Large intestine (tissue), 12 donors: ENCODE measurements at places on chromosomes 2 and 18. TPM values are rescaled to one million over a fixed set of nuclear protein-coding genes. Genes with fewer than 3 reads are reported as not detected.

GRCh38 chr2:50591642-50592041 is 440.3 kb downstream of the NRXN1 start:
- DNase-seq: no peak

GRCh38 chr2:207718521-207718920 is 7.1 kb downstream of the CCNYL1 start:
- no peak for DNase-seq

- DNase-seq: peak; percentile 27
These were observed 38.3 kb downstream of the SFXN5 start for GRCh38 chr2:73033142-73033765.

DNA sequence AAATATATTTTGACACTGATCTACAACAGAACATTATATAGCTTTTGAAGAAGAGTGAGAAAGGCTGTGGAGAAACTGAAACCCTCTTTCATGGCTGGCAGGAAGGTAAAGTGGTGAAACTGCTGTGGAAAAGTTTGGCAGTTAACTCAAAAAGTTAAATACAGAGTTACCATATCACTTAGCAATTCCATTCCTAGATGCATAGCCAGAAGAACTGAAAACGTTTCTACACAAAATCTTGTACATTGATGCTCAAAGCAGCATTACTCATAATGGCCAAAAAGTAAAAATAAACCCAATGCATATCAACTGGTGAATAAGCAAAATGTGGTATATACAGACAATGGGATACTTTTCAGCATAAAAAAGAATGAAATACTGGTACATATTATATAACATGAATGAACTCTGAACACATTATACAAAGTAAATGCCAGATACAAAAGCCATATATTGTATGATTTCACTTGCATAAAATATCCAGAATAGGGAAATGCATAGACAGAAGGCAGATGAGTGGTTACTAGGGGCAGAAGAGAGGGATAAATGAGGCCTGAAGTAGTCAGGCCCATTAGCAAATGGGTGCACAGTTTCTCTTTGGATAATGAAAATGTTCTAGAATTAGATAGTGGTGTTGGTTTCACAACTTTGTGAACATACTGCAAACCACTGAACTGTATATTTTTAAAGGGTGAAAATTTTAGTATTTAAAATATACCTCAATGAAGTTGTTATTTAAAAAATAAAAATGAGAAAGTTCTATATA is 114.3 kb downstream of the DYM start:
- no peak for DNase-seq

- no peak for DNase-seq
These were observed 129.0 kb upstream of the REG3G start for GRCh38 chr2:78896536-78896935.

DNA sequence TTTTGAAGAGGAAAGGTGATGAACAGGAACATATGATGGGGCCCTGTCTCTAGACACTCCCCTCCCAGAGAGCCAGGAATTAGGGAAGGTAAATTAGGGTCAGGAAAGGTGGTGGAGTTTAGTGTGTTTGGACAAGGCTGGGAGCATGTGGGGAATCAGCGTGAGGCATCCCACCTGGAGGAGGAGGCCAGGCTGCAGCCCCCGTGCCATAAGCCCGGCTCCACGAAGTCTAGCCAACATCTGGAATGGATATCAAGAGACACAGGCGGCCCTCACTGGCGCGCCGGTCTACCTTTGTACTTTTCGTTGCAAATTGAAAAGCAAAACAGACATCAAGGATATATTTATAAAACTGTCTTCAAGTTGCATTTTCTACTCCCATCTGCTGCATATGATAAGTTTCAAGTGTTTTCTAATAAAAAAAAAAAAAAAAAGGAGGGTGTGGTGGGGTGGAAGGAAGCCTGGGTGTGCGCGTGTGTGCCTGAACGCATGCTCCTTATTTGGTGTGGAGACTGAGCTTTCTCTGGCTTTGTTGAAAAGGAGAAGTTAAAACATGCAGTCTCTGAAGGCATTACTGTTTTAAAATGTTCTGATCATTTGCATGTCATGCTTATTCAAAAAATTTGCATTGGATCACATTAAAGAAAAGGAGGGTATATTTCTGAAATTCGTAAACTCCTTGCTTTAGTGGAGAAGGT is 546.7 kb upstream of the ID2 start:
- no peak for DNase-seq

DNA sequence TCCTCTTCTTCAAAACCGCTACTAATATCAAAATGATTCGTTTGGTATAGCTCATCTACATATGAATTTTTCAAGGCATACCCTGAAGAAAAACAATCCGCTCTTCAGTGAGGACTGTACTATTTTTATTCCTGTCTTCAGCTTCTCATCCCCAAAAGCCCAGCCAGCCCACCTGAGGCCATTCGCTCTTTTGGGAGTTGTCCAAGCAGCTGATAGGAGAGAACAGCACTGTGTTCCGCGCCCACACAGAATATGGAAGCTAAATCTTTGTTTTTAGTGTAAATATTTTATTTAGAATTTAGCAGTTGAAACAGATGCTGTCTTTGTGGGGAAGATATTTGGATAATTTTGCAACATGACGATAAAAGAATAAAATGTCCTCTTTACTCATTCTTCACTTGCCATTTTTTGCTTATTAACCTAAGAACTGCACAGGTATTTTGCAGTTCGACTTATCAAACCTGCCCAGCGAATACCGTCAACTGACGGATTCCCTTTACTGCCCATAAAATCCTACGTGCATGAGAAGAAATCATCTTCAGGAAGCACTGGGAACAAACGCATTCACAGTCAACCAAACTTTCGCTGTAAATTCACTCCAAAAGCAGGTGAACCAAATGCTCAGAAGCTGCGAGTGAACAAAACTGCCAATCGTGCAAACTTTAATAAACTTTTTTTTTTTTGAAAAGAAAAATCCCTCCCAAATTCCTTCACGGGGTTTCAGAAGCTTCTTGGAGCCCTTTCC is 3.4 kb downstream of the ZNF521 start:
- DNase-seq: no peak

DNA sequence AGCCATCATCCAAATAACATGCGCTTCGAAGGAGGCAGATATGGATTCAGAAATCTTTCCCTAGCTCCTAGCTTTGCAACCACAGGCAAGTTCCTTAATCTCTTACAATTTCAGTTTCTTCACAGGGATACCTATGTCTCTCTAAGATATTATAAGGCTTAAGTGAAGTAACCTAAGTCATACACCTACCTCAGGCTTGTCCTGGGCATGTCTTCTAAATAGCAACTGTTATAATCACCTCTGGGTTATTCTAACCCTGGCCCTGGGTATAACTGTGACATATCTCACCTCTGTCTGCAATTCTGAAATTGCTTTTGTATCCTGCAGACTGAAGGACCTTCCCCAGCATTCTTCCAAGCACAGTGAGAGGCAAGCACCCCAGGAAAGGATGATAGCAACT is 8.3 kb upstream of the TBC1D8 start:
- DNase-seq: no peak

GRCh38 chr2:145743011-145743410 is 1223.1 kb upstream of the ZEB2 start:
- DNase-seq: no peak

GRCh38 chr2:143503280-143503679 is 374.1 kb downstream of the ARHGAP15 start:
- DNase-seq: no peak

GRCh38 chr18:21179590-21180220 is 62.3 kb upstream of the GREB1L start:
- peak; percentile 28 for DNase-seq

DNA sequence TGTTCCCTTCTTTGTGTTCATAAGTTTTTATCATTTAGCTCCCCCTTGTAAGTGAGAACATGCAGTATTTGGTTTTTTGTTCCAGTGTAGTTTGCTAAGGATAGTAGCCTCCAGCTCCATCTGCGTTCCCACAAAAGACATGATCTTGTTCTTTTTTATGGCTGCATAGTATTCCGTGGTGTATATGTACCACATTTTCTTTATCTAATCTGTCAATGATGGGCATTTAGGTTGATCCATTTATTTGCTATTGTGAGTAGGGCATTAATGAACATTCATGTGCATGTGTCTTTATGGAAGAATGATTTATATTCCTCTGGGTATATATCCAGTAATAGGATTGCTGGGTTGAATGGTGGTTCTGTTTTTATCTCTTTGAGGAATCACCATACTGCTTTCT is 33.4 kb downstream of the CARF start:
- DNase-seq: no peak

DNA sequence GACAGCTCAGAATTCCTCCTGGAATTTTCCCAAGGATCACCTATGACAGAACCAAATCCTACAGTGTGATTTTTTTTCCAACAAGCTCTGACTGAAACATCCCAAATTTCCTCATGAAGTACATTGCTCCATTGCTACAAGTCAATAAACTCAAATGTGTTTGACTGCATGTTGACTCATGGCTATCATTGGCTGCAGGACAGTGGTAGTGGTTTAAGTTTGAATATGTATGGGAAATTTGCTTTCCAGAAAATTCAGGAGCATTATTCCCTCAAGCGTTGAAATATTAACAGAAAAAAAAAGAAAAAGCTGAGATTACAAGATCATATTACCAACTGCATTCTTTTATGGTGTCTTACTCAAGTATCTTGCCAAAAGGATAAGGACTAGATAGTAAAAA is 402.8 kb upstream of the DSEL start:
- DNase-seq: no peak

GRCh38 chr2:129609224-129609623 is 370.2 kb upstream of the RAB6C start:
- DNase-seq: no peak

DNA sequence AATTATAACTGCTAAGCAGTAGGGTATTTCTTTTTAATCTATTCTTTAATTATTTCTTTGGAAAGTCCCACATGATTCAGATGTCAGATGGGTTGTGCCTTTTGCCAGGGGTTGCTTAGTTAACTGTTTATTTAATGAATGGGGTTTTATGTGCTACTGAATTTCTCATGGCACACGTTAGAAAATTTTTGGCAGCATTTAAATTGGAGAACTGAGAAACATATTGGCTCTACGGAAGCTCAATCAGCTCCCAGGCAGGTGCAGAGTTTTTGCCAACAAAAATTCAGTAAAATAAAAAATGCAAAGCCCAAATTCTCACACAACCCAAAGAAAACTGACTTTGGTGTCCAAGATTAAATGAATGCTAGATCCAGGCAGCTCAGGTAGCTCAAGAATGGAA is 467.2 kb downstream of the NRXN1 start:
- DNase-seq: no peak

DNA sequence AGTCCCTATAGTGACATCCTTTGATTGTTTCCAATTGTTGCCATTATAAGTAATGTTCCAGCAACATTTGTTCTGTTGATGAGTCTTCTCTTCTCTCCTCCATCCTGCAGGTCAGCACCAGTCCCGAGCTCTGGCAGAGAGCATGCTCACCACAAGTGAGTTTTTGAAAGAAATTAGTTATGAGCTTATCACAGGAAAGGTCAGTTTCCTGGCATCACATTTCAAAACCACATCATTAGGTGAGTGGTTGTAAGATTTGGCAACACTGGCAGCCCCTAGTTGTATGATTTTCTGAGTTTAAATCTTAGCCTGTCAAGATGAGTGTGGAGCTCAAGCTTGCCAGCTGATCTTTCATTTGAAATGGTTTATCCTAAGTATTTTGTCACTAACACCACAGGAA is 149.6 kb downstream of the ESCO1 start:
- DNase-seq: no peak

GRCh38 chr2:43481927-43482542 is 113.8 kb downstream of the THADA start:
- DNase-seq: no peak

DNA sequence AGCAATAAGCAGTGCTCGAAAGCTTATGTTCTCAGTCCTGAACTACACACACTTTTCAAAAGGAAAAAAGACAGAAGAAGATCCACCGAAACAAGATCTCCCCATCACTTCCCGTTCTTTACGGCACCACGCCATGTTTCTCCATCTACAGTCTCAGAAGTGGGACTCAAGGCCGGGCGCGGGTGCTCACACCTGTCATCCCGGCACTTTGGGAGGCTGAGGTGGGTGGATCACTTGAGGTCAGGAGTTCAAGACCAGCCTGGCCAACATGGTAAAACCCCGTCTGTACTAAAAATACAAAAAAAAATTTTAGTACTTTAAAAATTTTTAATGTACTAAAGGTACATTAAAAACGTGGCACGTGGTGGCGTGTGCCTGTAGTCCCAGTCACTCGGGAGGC is 31.2 kb downstream of the ZNF516 start:
- DNase-seq: no peak

DNA sequence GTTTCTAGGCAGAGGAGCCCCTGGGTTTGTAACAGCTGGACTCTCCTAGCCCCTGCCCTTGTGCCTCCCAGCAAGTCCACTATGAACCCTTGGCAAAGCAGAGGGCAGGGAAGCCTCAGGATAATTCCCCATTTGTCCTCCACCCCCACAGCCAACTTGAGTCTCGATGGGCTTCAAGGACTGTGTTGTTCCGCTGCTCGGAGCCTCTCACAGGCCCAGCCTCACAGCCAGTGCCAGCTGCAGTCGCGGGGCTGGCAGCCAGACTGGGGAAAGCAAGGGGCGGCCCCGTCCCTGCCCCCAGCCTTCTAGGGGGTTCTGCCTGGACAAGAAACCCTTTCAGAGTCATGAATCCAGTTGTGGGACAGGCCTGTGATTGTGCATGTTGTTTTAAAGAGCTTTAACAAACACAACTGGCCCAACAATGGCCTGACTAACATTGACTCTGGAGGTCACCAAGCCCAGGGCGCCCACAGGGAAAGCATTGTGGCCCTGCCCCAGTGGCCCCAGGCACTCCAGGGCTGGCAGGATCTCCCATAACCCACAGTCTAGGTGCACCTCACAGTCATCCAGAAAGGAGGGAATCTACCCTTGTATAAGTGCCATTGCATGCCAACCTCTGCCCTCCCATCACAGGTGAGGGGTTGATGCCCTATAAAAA is 71.8 kb upstream of the DAPL1 start:
- no peak for DNase-seq

GRCh38 chr2:134218414-134218813 is 35.5 kb upstream of the MGAT5 start:
- no peak for DNase-seq

DNA sequence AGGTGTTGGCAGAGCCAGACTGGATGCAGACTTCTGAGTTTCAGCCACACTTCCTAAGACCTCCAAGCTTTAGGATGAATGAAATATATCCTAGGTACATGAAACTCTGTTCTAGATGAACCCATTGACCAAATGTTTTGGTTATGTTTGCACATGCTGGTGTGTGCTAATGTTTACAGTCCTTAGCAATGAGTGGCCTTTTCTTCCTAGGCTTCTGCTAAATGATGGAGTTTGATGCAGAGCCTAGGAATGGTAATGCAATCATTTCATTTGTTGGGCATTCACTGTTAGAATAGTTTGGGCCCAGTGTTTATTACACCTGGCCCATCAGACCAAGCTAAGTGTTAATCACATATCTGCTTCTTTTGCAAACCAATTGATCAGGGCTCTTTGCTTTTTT is 464.7 kb downstream of the MEIS1 start:
- DNase-seq: no peak

- DNase-seq: peak; percentile 26
These were observed 154.2 kb downstream of the MIB1 start for GRCh38 chr18:21894619-21895367.

SERPINB13 gene
- not detected for polyA plus RNA-seq

KIF3C gene
- 9.7 TPM for polyA plus RNA-seq

KLF11 gene
- polyA plus RNA-seq: 10.6 TPM

UPP2 gene
- 0.04 TPM for polyA plus RNA-seq

TRIM43 gene
- not detected for polyA plus RNA-seq

CDKL4 gene
- polyA plus RNA-seq: 0.10 TPM

ACTG2 gene
- polyA plus RNA-seq: 913 TPM

KRCC1 gene
- 39.4 TPM for polyA plus RNA-seq

AGAP1 gene
- polyA plus RNA-seq: 18.0 TPM

ALPG gene
- polyA plus RNA-seq: not detected

ABCB11 gene
- polyA plus RNA-seq: 5.3 TPM

RAD51AP2 gene
- polyA plus RNA-seq: 0.06 TPM

B3GNT7 gene
- 43.5 TPM for polyA plus RNA-seq

GAL3ST2 gene
- polyA plus RNA-seq: 0.31 TPM

ZBTB7C gene
- 1.7 TPM for polyA plus RNA-seq
